IMR-90 (cell line): ENCODE measurements at places on chromosomes 16 and 17. TPM values are rescaled to one million over a fixed set of nuclear protein-coding genes. Genes with fewer than 3 reads are reported as not detected.

GRCh38 chr17:64413513-64413912 lies 22.9 kb upstream of the PECAM1 start:
- DNase-seq, result no peak

MYOCD gene
- 19.7 and 20.1 TPM in 2 replicates for total RNA-seq

GRCh38 chr17:48541036-48541576 lies 3.8 kb downstream of the HOXB2 start:
- peak; percentile 32 for DNase-seq

DNA sequence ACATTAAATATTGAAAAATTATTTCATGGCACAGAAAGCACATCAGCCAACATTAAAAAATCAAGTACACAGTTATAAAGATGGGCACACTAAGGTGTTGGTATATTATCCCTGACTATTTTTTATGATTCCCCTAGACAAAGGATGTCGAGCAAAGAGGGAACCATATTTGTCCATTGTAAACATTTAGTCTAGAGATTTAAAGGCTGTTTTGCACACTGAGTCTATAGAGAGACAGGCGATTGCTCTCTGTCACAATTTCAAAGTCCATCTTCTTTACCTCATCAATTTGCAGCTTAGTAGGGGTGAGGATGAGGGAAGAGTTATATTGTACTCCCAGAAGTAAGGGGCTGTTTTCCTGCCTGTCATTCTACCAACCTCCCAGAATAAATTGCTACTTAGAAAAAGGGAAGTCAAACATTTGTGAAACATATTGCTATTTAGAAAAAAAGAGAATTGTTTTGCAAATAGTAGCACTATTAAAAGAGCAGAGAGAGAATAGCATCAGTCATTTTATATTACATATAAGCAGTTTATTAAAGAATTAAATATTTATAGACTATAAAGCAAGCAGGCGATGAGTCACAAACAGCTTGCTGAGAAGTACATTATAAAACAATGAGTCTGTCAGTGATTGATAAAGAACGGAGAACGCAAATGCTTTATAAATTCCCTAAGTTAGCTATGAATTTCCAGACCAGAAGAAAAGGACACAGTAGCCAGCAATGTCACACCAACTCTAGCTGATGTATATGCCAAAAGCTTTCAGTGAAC lies 270.6 kb upstream of the PMFBP1 start:
- DNase-seq, result peak; percentile 50

DNA sequence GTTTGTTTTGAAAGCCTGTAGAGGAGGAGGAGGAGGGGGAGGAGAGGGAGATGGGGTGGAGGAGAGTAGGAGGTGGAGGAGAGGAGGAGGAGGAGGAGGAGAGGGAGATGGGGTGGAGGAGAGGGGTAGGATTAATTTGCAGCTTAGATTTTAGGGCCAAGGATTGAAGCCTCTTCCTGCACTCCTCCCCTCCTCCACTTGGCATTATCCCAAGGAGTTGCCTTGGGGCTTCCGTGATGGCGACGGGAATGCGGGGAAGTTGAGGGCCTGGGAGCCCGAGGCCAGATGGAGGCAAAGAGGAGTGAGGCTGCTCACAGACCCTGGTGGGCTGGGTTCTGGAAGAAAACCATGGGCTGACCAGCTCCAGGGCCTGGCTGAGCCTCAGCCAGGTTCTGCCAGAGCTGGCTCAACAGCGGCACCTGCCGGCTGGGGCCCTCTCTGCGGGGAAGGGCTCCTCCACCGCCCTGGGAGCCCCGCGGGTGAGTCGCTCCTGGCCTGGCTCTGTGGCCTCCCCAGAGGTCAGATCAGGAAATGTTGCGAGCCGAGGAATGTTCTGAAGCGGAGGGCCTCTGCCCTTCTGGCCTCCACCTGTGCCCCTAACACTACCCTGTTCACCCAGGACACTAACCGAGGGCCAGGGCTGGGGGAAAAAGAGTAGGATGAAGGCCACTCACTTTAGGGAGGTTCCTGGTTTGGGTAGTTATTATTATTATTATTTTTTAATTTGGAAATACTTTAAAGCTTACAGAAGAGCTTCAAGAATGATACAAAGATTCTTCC lies 23.9 kb upstream of the FMNL1 start:
- peak; percentile 77 for DNase-seq

- no peak for DNase-seq
Measured at GRCh38 chr16:50559804-50560514, 11.8 kb downstream of the NKD1 start.

TP53TG3D gene
- total RNA-seq, result not detected in 2 replicates

- no peak for DNase-seq
Measured at GRCh38 chr16:89173174-89173921, 1.8 kb downstream of the CDH15 start.

- DNase-seq, result peak; percentile 75
Measured at GRCh38 chr16:67723151-67723910, 4.2 kb upstream of the GFOD2 start.

DNA sequence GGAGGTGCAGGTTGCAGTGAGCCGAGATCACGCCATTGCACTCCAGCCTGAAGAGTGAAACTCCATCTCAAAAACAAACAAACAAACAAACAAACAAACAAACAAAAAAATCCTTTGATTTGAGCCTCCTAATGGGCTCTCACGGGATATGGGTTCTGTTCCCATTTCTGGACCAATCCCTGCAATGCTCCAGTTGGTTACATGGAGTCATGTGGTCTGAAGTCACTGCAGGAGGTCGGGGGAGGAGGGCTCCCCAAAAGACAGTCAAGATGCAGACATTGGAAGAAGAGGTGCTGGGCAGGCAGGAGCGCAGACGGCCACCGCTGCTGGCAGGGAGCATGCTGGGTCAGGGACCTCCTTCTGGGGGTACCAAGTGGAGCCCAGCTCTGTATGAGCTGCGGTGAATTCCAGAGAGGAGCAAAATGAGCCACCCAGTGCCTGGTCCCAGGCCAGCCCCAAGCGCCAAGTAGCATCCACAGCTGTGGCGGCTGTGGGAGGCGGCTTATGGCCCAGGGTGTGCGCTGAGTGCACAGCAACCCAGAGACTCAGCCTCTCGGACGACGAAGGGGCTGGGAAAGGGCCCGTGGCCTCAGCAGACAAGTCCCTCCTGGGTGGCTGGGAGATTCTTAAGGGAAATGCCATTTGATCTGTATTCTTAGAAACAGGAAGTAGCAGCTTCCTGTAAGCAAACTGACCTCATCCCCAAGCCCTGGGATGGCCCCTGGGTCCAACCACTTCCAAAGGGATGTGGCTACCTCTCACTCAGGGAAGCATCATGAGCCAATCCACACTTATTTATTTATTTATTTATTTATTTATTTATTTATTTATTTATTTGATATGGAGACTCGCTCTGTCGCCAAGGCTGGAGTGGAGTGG lies 19.6 kb upstream of the ATP2A3 start:
- DNase-seq, result peak; percentile 55

EFCAB5 gene
- total RNA-seq, result under 0.01 TPM in 1 of 2 replicates, not detected in the other

GRCh38 chr16:66399930-66400329 lies 27.2 kb upstream of the BEAN1 start:
- DNase-seq, result no peak

GRCh38 chr17:73759324-73759723 lies 115.1 kb upstream of the SDK2 start:
- DNase-seq, result no peak

PRR35 gene
- total RNA-seq, result not detected in 2 replicates

CDRT15 gene
- total RNA-seq, result not detected in 2 replicates

GRCh38 chr17:56424005-56424404 lies 169.5 kb upstream of the NOG start:
- no peak for DNase-seq

MATCAP1 gene
- 7.5 and 8.2 TPM in 2 replicates for total RNA-seq

KRTAP1-1 gene
- total RNA-seq, result 0.83 and 0.90 TPM in 2 replicates

GRCh38 chr17:29612404-29613280 lies 10.1 kb downstream of the CORO6 start:
- DNase-seq, result no peak

DNA sequence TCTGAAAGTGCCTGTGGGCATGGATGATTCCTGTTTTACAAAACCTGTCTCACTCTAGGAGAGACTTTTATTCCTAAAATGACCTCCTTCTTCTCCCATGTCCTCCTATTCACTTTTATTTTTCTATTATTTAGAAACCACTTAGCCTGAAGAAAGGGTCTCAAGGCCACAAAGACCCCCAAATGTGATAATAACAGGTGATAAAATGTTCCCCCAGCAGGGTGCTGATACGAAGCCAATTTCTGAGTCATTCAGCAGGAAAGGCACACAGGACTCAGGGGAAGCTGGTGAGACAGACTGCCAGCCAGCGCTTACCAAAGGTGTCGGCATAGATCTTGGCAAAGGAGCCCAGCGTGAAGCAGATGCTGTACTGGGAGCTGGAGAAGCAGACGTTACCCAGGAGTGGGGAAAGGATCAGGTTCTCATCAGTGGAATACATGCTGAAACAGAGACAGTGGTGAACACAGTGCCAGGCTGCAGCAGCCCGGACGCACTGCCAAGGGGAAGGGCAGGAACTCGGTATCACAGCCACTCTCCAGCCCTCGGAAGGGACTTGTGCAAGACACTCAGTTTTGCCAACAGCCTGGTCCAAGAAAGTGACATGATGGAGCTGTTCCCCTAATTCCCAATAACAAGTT lies 24.6 kb downstream of the HIGD1B start:
- no peak for DNase-seq

ZNF689 gene
- 1.9 and 2.7 TPM in 2 replicates for total RNA-seq

NQO1 gene
- total RNA-seq, result 404 and 426 TPM in 2 replicates

MFAP4 gene
- 5.0 and 7.0 TPM in 2 replicates for total RNA-seq

DNA sequence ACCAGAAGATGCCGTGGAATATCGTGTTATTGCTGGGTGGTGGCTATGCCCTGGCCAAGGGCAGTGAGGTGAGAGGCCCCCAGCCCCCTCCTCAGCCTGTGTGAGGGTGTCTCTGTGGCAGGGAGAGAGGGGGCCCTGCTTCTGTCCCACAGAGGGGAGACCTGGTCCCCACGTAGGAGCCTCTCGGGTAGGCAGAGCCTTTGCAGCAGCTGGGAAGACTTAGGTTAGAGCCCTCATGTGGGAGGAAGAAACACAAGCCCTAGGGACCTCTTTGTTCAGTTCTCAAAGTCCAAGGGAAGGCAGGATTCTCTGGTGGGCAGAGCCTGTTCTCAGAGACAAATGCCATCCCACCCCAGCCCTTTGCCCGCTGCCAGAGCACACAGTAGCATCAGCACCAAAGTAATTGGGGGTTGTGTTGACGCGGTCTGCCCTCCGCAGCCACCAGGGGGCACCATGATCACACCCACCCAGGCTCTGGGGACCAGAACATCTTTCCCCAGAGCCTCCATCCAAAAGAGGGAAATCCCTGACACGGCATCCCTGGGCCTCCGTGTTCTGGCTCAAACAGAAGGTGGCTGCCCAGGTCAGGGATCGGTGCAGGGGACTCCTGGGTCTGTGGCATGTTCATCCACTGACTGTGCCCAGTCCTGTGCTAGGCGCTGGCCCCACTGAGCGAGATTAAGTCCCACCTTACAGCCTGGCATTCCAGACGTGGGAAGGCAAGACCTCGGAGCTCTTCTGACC lies 11.5 kb upstream of the FOXN1 start:
- DNase-seq, result peak; percentile 52

DNA sequence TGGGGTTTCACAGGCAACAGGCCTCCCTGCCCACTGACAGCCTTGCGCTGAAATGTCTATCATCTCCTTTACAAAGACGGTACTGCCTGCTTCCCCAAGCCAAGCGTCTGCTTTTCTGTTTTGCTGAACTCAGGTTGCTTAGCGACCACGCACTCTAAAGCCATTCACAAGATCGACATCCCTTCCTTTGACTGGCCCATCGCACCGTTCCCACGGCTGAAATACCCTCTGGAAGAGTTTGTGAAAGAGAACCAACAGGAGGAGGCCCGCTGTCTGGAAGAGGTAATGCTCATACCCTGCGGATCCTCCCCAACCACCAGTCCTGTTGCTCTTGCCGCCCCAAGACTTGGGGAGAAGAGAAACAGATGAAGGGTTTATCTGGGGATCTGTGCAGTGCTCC lies 28.7 kb downstream of the TMEM186 start:
- no peak for DNase-seq

RABEP2 gene
- total RNA-seq, result 12.2 and 14.4 TPM in 2 replicates

DNA sequence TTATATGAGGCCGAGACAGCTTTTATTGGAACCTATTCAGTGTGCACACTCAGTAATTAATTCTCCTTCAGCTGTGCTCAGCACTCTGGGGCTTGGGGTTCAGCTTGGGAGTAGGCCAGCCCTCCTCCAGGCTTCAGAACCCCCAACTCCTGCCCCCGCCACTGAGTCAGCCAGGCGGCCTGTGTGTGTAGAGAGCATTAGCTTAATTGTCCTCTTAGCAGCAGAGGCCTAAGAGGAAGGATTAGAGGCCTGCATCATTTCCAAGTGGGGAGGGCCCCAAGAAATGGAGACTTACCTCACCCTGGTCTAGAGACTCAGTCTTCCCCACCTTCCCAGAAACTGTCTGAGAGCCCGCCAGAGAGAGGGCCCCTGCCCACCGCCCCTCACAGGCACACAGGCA lies 772 bp downstream of the PRSS53 start:
- DNase-seq, result no peak

DNA sequence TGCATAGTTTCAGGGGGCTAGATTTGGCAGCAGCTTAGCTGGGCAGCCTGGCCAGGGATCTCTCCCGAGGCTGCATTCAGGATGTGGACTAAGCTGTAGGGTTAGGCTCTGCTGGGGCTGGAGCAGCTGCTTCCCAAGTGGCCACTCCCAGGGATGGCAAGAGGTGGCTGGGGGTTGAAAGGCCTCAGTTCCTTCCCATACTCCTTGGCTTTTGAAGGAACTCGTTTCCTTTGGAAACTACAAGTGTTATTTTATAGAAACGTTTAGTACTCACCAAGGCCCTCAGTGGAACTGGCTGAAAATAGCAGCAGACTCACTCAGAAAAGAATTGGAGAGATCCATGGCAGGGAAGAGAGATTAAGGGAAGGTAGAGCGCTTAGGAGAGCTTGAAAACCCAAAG lies 76.4 kb downstream of the WWP2 start:
- no peak for DNase-seq

- peak; percentile 27 for DNase-seq
Measured at GRCh38 chr16:78742501-78743283, 643.2 kb downstream of the WWOX start.

DNA sequence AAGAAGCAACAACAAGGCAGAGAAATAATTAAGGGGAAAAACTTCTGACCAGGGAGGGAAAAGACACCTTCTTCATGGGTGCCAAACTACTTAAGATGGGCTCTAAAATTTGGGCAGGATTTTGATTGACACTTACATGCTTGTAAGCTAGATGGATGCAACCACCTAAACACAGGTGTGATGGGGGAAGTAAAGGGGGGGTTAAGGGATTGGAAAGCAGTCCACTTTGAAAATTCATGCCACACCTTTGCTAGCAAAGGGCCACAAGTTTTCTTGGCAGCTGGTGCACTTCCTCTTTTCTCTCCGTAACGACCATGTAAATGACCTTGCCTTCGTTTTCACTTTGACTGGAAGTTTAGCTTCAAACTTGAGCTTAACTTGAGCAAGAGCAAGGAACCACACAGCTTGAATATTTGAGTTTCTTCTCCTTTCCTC lies 14.3 kb upstream of the PRKAR1A start:
- no peak for DNase-seq

COASY gene
- total RNA-seq, result 9.7 and 10.6 TPM in 2 replicates

- DNase-seq, result no peak
Measured at GRCh38 chr16:1908983-1909382, 9.2 kb downstream of the HS3ST6 start.
